ENCODE measurements at places on chromosomes 16 and 17.

- no peak for DNase-seq
These were observed 677 bp upstream of the ZNHIT3 start for GRCh38 chr17:36485805-36486203.

DNA sequence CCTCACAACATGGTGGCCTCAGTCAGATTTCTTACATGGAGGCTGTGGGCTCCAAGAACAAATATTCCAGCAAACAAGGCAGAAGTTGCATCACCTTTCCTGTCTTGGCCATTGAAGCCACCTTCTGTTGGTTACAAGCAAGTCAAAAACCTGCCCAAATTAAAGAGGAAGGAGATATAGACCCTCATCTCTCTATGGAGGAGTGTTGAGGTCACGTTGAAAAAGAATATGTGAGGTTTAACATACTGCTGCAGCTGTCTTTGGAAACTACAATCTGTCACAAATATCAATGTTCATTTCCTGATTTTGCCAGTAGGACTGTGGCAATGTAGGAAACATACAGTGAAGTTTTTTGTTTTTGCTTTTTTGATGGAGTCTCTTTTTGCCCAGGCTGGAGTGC is 211.4 kb downstream of the COPRS start:
- DNase-seq = no peak

DNA sequence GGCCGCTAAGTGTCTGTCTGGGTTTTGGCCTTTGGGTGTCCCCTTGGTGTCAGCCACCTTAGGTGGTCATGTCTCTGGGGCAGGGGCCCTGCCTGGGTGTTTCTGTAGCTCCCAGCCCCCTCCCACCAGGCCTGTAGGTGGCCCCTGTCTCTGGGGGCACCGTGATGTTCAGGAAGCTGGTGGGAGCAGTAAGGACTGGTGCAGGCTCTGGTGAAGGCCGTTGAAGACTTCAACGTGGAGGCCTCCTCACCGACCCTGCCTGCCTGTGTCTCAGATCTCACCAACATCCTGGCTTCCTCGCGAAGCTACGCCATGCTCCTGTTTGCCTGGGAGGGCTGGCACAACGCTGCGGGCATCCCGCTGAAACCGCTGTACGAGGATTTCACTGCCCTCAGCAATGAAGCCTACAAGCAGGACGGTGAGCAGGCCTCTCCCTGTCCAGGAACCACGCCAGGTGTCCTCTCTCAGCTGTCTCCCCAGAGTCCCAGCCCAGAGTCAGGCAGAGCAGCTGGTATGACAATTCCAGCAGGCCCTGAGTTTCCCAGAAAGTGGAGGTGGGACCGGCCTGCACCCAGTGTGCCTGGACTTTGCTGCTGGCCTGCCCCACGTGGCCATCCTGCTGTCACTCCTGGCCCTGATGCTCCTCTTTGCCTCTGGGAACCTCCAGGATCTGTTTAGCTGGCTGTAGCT is 2.8 kb downstream of the ACE start:
- no peak for DNase-seq

GRCh38 chr17:70855401-70856054 is 686.2 kb downstream of the KCNJ2 start:
- DNase-seq = no peak

DNA sequence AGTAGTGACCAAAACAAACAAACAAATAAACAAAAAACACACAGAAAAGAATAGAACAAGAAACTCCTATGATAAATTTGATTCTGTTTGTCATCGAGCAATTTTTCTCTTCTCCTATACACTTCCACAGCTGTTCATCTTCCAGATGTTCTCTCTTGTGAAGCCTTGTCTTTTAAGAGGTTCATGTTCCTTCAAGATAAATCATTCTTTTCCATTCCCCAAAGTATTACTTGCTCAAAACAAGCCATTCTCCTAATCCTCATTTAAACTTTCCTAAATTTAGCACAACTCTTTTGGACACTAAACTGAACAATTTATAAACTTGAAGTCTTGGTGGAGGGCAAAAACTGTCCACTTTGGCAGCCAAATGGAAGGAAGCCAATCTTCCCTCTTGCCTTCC is 103.3 kb downstream of the ABCA8 start:
- no peak for DNase-seq

DNA sequence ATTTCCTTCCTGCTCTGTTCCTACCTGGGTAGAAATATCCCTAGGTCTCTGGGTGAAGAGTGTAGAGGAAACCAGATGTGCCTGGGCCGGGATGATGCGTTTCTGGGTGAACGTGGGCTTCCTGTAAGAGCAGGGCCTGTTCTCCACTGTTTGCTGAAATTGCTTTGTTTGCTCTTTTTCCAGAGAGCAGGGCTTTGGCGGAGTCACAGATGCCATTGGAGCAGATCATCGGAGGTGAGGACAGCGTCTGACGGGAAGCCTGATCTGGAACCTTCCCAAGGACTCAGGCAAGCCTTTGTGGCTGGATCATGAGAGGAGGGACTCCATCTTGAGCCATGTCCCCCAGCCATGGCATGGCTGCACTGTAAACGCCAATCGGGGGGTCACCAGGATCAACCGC is 15.4 kb downstream of the DHODH start:
- no peak for DNase-seq

- no peak for DNase-seq
These were observed 70.1 kb upstream of the ARL4D start for GRCh38 chr17:43328650-43329049.

All from T-helper 2 cell treated with Interferon-gamma antibody and Interleukin-4, amounts not matched to agents 5 μg/mL and 100 μg/mL, for 36 hours (primary cell).